ENCODE measurements at places on chromosomes 3 and 15.
A peak's percentile ranks its signal among the peaks of the same experiment; 100 is the strongest.

- no peak for DNase-seq
Observed at GRCh38 chr3:159609625-159610024, 379.0 kb upstream of the IL12A start.

DNA sequence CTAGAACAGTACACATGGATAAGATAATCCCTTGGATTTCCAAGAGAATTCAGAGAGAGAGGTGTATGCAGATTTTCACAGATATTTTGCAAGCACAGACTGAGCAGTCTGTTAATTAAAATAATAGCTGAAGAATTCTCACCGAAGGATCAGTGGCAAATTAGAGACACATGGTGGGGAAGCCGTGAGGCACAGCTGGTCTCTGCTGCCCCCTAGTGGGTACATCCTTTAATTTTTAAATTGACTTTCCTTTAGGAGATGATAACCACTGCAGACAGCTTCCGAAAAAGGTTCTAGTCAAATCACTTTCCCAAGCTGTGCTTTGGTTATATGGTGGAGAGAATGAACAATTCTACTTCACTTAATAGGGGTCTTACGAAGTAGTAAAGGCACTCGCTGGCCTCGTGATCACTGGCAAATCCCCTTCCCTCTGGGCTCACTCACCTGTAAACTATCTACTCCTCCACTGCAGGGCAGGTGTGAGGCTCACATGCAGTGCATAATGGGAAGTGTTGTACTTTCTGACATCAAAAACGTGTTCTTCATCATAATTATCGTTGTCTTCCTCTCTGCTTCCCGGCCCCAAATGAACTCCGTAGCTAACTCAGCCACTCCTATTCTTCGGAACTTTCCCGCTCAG, 19.5 kb downstream of the MESD start:
- DNase-seq, result peak; percentile 40

GRCh38 chr3:141288336-141288990, 56.8 kb downstream of the PXYLP1 start:
- DNase-seq, result no peak

DNA sequence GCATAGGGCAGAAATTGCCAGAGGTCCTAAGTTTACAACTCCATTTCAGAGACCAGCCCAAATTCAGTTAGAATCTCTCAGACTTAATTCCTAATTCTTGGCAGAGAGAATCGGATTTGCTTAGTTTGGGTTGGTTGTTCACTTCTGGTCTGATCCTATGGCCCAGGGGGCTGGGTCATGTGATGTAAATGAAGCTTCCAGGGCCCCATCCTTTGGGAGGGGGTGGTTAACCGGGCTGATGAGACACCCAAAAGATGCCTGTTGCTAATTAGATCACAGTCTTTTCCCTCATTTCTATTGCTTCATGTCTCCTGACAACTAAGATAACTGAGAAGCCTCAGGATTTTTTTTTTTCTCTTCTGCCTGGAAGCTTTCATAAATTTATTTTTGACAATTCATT, 11.1 kb upstream of the ZNF620 start:
- DNase-seq, result no peak

GRCh38 chr3:73774645-73775044, 149.9 kb upstream of the PDZRN3 start:
- DNase-seq, result no peak

- no peak for DNase-seq
Observed at GRCh38 chr3:52788890-52789745, 5.5 kb upstream of the ITIH3 start.

DNA sequence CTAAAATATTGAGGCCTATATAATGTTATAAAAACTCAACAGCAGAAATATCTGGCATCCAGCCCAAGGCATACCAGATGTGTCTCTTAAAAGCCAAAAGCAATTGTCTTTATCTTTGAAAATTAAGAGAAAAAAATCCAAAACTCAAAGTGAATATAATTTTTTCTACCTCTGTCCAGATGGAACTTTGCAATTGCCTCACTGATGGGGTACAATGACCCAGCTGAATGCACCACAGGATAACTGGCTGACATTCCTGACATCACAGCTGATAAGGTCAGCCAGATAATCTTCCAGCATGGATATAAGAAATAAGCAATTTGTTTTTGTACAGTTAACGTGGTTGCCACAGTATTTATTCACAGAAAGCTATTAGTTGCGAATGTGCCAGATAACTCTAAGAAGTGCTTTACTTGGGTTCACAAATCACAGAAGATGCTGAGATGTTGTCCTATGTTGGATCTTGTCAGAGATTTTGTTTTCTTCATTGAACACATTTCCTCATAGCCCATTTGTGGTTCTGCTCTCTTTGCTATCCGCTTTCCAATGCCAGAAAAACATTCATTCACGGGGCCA, 566.9 kb upstream of the CCDC54 start:
- no peak for DNase-seq

GRCh38 chr3:99249627-99250026, 348.1 kb upstream of the DCBLD2 start:
- DNase-seq, result no peak

- no peak for DNase-seq
Observed at GRCh38 chr3:160376681-160377080, 22.3 kb downstream of the IFT80 start.

GRCh38 chr3:44950275-44950734, 25.7 kb downstream of the ZDHHC3 start:
- no peak for DNase-seq

DNA sequence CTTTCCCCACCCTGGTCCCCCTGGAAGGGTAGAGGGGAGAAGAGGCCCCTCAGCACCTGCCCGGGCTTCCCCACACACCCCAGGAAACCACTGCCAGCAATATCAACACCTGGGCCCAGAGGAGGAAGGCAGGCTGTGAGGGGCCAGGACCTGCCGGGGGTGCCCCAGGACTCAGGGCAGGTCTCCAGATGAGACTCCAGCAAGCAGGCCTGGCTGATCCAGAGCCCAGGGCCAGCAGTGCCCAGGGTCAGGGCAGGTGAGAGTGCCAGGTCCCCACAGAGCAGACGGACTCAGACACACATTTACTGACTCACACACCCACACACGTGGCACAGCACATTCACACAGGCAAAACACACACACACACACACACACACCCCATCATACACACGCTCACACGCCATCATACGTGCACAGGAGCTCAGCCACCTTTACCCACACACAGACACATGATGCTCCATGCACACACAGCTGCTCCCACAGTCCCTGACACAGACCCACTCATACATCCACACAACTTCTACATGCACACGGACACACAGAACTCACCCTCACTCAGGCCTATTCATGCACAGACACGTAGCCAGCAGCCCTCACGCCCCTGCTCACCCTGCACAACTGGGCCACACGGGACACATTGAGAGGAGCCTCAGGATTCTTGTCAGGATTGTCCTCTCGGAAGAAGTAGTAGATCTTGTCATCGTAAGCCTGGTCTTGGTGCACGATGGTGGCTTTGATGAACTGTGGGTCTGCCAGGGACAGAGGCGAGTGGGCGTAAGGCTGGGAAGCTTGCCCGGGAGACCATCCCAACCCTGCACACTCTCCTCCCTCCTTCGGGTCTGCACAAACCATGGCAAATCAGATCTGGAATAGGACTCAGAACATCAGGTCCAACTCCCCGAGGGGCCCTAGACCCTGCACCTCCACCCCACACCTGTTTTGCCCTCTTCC, 17.5 kb downstream of the SEMA7A start:
- DNase-seq, result no peak

DNA sequence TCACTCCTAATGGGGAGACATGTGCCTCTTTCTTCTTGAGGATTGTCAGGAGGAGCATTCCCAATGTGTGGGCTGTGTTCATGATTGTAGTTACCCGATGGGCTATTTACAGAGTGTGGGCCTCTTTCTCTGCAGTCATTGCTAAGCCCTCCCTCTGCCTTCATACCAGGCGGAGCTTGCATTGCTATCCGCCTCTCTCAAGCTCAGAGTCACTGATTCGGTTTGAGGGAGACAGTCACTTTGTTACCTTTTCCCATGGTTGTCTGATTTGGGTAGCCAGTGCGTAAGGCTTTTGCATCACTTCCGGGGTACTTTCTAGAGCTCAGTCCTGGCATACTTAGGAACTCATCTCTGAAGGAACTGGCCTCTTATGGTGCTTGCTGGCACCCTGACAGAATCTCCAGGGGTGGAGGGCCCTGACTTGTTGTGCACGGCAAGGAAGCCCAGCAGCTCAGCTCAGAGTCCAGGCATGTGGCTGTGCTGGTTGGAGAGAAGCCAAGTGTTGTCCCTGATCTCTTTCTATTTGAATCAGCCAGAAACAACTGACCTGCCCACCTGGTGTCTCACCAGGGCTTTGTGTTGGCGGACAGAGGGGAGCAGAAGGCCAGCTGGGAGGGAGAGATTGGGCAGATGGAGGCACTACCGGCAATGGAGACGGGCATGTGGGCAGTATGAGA, 79.8 kb downstream of the EPHB1 start:
- no peak for DNase-seq

- DNase-seq, result no peak
Observed at GRCh38 chr3:65672871-65673815, 365.6 kb downstream of the MAGI1 start.

- no peak for DNase-seq
Observed at GRCh38 chr3:20130106-20130505, 55.9 kb downstream of the SGO1 start.
